Osteocyte (in vitro differentiated cells): ENCODE measurements at places on chromosomes 7 and 10.
A peak's percentile ranks its signal among the peaks of the same experiment; 100 is the strongest.

DNA sequence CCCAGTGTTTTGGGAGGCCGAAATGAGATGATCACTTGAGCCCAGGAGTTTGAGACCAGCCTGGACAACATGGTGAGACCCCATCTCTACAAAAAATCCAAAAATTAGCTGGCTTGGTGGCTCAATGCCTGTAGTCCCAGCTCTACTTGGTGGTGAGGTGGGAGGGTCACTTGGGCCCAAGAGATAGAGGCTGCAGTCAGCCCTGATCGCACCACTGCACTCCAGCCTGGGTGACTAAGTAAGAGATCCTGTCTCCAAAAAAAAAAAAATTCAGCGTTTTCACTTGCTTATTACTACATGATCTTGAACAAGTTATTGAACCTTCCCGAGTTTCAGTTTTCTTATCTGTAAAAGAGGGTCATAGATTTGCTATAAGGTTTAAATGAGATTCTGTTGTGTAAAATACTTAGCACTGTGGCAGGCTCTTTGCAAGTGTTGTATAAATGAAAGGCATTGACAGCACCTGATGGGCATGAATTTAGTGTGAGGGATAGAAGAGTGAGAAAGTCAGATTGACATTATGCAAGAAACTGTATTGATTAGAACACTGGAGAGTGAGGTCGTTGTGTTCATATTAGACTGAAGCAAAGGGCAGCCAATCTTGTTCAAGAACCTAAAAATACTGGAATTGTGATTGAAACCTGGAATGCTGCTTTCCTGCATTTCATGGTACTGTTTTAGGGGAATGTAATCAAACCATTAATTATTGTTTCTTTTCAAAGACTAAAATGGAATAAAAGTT is 136.8 kb downstream of the LCOR start:
- peaks cover 13% of the 10 kb centered on the region for H3K4me1 ChIP-seq
- H3K4me3 ChIP-seq: no peak overlapping the region
- H3K27me3 ChIP-seq: no peaks in the 10 kb centered on the region
- H3K36me3 ChIP-seq: peaks cover 13% of the 10 kb centered on the region

DNA sequence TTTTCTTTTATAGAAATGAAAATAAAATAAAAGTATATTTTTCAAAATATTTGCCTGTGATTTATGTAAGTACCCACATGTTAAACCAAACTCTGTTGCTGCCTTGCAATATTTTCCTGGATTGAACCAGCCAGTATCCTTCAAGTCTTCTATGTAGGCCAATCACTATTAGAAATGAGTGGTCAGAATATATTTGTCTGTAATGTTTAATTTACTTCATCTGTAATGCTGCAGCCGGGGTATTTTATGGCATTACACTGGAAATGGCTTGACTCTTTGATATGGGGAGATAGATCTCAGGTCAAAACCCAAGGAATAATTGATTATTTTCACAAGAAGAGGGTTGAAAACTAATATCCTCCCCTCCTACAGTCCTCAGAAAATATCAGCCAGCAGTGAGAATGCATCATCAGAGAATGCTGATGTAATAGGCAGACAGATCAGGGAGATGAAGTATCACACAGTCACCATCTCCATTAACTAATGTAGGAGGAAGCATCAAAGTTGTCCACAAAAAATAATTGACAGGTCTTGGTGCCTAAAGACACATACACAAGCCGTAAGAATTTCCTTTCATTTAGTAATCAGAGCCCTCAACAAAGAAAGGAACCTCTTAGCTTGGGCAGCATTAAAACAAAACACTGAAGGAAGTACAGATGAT is 82.5 kb downstream of the VWDE start:
- H3K36me3 ChIP-seq: no peaks in the 10 kb centered on the region
- no peaks in the 10 kb centered on the region for H3K4me1 ChIP-seq
- H3K27me3 ChIP-seq: peaks cover 15% of the 10 kb centered on the region
- no peak overlapping the region for H3K27ac ChIP-seq

GRCh38 chr7:49852619-49853462 is 79.4 kb downstream of the VWC2 start:
- no peak for DNase-seq
- H3K36me3 ChIP-seq: no peaks in the 10 kb centered on the region
- H3K27me3 ChIP-seq: no peaks in the 10 kb centered on the region
- H3K27ac ChIP-seq: no peak overlapping the region

- peaks cover 25% of the 10 kb centered on the region for H3K27me3 ChIP-seq
- no peak for DNase-seq
- no peaks in the 10 kb centered on the region for H3K36me3 ChIP-seq
- H3K4me3 ChIP-seq: no peak overlapping the region
- no peak overlapping the region for H3K27ac ChIP-seq
- H3K4me1 ChIP-seq: no peaks in the 10 kb centered on the region
Measured at GRCh38 chr7:1397491-1398327, 61.6 kb downstream of the MICALL2 start.

DNA sequence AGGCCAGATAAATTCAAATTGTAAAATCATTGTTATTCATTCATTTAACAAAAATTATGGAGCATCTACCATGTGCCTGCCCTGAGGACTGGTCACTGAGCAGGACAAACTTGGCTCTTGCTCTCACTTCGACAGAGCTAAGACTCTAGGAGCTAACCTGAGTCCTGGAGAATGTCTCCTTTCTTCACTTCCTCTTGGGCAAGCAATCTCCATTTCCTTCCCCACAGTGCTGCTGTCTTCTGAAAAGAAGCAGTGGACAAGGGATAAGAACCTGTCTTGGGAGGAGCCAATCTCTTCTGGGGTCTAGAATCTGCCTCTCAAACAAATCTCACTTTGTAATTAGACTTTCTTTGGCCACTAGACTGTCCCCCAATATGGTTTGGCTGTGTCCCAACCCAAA is 76.2 kb upstream of the PLXNA4 start:
- H3K4me3 ChIP-seq: no peak overlapping the region
- peaks cover 23% of the 10 kb centered on the region for H3K4me1 ChIP-seq
- H3K27me3 ChIP-seq: no peaks in the 10 kb centered on the region
- no peak overlapping the region for H3K27ac ChIP-seq
- no peak for DNase-seq
- H3K36me3 ChIP-seq: no peaks in the 10 kb centered on the region

- H3K4me1 ChIP-seq: peaks cover 42% of the 10 kb centered on the region
- H3K27ac ChIP-seq: no peak overlapping the region
- no peak for DNase-seq
- no peaks in the 10 kb centered on the region for H3K27me3 ChIP-seq
Measured at GRCh38 chr7:55474944-55475854, 97.1 kb downstream of the VOPP1 start.

DNA sequence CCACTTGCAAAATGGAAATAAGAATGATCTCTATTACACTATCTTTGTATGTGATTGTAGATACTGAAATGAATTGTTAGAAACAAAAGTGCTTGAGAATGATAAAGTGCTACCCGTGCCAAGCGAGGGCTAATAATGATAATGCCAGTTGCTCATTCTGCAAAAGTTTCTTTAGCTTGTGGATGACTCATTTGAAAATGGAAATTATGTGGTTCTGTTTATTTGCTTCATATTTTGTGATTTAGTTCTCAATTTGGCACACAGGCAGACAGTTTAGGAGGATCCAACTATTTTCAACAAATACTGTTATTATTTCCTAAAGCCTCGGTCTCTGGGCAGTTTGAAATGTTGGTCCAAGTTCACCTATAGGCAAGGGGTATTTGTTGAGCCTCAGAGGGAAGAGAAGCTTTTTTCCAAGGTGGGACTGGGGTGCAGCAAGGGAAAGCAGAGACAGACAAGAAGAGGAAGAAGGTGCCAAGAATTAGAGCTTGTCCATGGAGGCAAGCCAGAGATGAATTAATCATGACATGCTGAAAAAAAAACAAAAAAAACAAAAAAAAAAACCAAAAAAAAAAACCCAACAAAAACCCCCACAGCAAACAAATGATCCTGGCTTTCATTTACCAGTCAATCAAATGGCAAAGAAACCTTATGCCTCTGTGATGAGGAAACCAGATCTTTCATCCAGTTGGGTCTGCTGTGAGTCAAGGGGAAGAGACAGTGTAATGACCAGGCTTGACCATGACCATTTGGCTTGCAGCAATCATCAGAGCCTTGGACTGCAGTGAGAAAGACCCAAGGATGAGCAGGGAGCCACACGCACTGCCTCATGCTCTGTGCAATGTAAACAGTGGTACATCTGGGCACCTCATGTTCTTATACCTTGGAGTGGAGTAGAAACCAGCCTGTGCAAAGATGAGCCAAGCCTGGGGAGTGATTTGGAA is 285.0 kb upstream of the HABP2 start:
- peak overlapping the region; percentile 74 for H3K27ac ChIP-seq
- H3K36me3 ChIP-seq: no peaks in the 10 kb centered on the region

GRCh38 chr10:73744664-73744975 is 448 bp downstream of the SEC24C start:
- peaks cover 32% of the 10 kb centered on the region for H3K4me1 ChIP-seq
- H3K27me3 ChIP-seq: no peaks in the 10 kb centered on the region
- peaks cover 9% of the 10 kb centered on the region for H3K36me3 ChIP-seq
- H3K27ac ChIP-seq: peak overlapping the region; percentile 100
- DNase-seq: no peak

GRCh38 chr7:139763330-139763729 is 14.5 kb downstream of the HIPK2 start:
- H3K4me1 ChIP-seq: peaks cover 97% of the 10 kb centered on the region
- H3K27me3 ChIP-seq: no peaks in the 10 kb centered on the region
- peak overlapping the region; percentile 57 for H3K27ac ChIP-seq
- peaks cover 16% of the 10 kb centered on the region for H3K36me3 ChIP-seq
- DNase-seq: no peak
- no peak overlapping the region for H3K4me3 ChIP-seq

DNA sequence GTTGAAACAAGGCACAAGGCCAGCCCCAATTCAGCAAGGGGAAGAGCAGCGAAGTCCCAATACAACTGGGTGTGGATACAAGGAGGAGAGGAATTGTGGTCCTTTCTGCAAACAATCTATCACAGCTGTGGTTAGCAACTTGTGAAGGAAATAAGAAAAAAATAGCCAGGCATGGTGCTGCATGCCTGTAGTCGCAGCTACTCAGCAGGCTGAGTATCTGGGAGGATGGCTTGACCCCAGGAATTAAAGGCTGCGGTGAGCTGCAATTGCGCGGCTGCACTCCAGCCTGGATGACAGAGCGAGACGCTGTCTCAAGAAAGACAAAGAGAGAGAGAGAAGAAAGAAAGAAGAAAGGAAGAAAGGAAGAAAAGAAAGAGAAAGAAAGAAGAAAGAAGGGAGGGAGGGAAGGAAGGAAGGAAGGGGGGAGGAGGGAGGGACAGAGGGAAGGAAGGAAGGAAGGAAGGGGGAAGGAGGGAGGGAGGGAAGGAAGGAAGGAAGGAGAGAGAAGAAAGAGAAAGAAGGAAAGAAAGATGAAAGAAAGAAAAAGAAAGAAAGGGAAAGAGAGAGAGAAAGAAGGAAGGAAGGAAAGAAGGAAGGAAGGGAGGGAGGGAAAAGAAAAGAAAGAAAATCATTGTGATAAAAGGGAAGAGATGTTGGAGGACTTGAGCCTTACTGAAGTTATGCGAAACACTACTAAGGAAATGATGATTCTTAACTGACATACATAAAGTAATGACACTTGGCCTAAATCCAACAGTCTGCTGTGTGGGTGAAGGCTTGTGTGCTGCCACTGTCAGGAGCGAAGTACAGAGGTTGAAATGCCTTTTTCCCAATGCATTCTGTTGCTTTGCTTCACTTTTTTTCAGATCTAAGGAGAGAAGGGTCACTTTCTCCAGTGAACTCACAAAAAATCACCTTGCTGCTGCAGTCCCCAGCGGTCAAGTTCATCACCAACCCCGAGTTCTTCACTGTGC is 117.0 kb upstream of the STK17A start:
- peaks cover 44% of the 10 kb centered on the region for H3K27me3 ChIP-seq
- DNase-seq: no peak
- no peaks in the 10 kb centered on the region for H3K36me3 ChIP-seq
- no peak overlapping the region for H3K27ac ChIP-seq
- no peak overlapping the region for H3K4me3 ChIP-seq

- no peak overlapping the region for H3K4me3 ChIP-seq
- H3K4me1 ChIP-seq: peaks cover 10% of the 10 kb centered on the region
- no peaks in the 10 kb centered on the region for H3K36me3 ChIP-seq
- H3K27me3 ChIP-seq: peaks cover 15% of the 10 kb centered on the region
- no peak for DNase-seq
- H3K27ac ChIP-seq: peak overlapping the region; percentile 48
Measured at GRCh38 chr10:89078724-89079672, 88.4 kb downstream of the FAS start.

DNA sequence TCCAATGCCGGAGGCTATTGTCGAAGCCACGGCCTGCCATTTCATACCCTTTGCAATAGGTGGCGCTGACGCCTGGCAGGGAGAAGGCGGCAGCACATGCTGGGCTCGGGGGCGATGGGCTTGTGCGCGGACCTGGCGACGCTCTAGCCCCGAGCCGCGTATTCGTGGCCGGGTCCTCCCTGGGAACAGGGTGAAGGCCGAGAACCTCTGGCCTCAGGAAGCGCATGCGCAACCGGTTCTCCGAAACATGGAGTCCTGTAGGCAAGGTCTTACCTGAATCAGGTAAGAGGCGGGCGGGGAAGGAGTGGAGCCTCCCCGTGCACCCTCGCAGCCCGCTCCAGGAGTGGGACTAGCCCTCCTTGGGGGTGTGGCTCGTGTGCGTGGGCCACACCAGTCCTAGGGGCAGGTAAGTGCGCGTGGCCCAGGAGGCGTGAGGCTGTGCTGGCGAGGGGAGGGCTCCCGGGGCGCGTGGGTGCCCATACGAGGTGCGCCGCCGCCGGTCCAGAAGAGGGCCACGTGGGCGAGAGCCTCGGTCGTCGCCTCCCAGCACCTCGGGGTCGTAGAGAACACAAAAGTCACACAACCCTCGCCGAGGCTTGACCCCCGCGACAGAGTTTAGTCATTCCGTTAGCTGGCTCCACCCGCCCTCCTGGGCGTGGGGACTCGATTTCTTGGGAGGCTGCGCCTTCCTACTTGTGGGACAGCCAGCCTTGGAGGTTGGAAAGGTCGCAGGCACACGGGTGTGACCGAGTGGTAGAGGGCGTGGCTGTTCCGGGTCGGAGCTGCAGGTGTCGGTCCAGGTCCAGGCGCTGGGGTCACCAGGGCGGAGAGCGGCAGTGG is 5.6 kb upstream of the MEST start:
- H3K27me3 ChIP-seq: no peaks in the 10 kb centered on the region
- H3K4me3 ChIP-seq: no peak overlapping the region
- no peak for DNase-seq
- no peaks in the 10 kb centered on the region for H3K36me3 ChIP-seq
- peaks cover 36% of the 10 kb centered on the region for H3K4me1 ChIP-seq

DNA sequence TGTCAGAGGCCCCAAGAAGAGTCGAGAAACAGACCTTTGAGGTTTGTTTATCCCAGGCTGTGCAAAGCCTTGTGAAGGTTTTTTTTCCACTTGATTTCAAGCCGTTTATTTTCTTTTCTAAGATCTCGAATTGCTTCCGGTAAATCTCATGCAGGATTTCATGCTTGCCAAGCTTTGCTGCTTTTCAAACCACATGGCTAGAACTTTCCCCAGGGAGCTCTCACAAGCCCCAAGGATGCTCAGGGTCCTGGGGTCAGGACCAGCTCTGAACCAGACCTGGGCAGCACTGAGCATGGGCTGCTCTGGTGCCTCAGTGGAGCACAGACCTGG is 48.0 kb upstream of the AQP1 start:
- H3K36me3 ChIP-seq: peaks cover 2% of the 10 kb centered on the region
- peaks cover 3% of the 10 kb centered on the region for H3K27me3 ChIP-seq
- no peak overlapping the region for H3K27ac ChIP-seq
- no peak for DNase-seq

- H3K36me3 ChIP-seq: no peaks in the 10 kb centered on the region
- H3K4me1 ChIP-seq: peaks cover 45% of the 10 kb centered on the region
- DNase-seq: no peak
- H3K27ac ChIP-seq: no peak overlapping the region
- no peaks in the 10 kb centered on the region for H3K27me3 ChIP-seq
- H3K4me3 ChIP-seq: no peak overlapping the region
Measured at GRCh38 chr7:22628112-22628511, 98.9 kb upstream of the IL6 start.
